Activated naive CD4-positive, alpha-beta T cell treated with anti-CD3 and anti-CD28 coated beads, Interleukin-2, amount 50 U/mL, for 16 hours (primary cell): ENCODE measurements at places on chromosomes 7 and 10.

DNA sequence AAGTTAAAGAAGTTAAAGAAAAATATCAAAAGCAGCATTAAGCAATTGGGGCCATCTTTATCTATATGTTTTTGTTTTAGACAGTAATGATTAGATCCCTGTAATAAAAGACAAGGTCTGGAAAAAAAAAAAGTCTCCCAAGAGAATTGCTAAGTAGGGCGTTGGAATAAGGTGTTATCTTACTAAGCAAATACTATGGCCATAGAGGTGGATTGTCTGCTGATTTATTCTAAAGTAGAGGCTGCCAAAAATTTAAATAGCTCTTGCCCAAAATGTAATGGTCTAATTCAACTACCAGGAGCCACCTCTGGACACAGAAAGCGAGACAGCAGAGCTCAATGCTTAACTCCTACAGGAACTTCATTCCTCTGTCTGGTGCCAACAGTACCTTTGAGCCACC is 71.6 kb downstream of the HERPUD2 start:
- DNase-seq = no peak

- DNase-seq = no peak
These were observed 175.2 kb upstream of the ASAH2 start for GRCh38 chr10:50426485-50426884.

DNA sequence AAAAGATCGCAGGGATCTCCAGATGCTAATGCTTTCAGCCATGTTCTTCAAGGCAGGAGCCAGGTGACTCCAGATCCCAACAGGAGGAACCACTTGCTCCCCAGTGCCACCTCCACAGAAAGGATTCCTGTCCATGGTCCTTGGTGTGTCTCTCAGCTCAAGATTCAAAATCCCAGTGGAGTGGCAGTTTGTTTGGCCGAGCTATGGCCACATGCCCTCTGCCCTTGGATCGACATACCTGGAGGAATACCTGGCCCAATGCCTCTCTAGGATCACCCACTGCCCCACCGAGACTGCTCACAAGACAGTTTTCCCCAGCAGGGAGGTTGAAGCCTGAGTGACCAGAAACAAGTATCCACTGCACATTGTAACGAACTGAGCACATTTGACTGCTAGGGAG is 3.9 kb upstream of the GPRIN2 start:
- DNase-seq = no peak

- no peak for DNase-seq
These were observed 17.8 kb upstream of the CH25H start for GRCh38 chr10:89224739-89225443.

GRCh38 chr10:99815621-99816020 is 33.2 kb downstream of the ABCC2 start:
- DNase-seq = no peak

DNA sequence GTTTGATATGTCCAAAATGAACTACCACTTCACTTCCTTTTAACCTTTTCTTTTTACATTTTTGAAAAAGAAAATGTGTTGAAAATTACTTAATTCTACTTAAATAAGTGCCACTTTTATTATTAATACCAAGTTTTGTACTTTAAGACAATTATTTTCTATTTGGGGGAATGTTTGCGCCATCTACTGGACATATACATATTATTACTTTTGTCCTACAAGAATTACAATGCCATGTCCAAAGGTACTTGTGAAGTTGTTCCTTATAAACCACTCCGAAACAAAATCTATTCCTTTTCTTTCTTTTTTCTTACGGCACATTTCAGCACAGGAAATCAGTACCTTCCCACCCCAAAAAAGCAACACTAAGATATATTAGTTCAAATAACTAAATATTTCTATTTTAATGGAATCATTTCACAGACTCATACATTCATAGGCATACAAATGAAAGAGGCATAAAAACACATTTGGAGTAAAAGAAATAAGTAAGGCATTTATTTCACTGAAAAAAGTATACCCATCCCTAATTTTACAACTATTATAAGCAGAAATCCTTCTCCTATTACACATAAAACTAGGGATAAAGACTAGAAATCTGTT is 169.9 kb downstream of the RNF133 start:
- no peak for DNase-seq

- no peak for DNase-seq
These were observed 206.7 kb upstream of the PLXNA4 start for GRCh38 chr7:132782777-132783640.

DNA sequence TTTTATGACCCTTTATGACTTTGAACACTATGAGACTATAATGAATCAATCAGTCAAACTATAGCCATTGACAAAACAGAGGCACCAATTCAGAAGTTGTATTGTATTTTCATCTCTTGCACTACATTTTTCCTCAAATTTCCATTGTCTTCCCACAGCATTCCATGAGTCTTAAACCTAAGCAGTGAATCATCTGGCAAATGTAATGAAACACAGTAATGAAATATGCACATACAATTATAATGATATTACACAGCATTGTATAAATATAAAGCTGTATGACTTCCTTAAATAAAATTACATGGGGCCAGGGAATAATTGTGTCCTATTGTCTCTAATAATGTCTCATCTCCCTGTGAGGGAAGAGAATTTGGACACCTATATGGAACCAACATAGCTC is 45.0 kb downstream of the VWDE start:
- no peak for DNase-seq

DNA sequence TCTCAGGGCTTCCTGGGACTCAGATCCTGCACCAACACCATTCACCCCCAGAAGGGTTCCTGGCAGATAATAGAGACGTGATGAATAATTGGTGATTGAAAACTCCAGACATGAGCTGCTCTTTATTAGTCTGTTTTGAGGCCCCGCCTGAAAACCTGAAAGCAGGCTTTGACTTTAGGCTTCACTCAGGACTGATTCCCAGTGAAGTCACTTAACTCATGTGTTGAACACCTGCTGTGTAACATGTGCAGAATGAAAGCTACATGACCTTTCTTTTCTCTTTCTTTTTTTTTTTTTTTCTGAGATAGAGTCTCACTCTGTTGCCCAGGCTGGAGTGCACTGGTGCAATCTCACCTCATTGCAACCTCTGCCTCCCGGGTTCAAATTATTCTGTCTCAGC is 8.9 kb downstream of the SPACDR start:
- DNase-seq = no peak
